ENCODE measurements at places on chromosomes 12 and 14. TPM values are rescaled to one million over a fixed set of nuclear protein-coding genes. Genes with fewer than 3 reads are reported as not detected.

Gene TDP1
- 0.80 TPM for polyA plus RNA-seq

Gene MYH7
- polyA plus RNA-seq: 7,351 TPM

Gene DHRS2
- 0.07 TPM for polyA plus RNA-seq

Gene DPPA3
- polyA plus RNA-seq: not detected

Gene KRT71
- not detected for polyA plus RNA-seq

Gene LMO3
- polyA plus RNA-seq: 1.5 TPM

Gene DCN
- polyA plus RNA-seq: 315 TPM

Gene GPR162
- polyA plus RNA-seq: 7.0 TPM

Gene ZNF891
- polyA plus RNA-seq: 0.23 TPM

Gene LAG3
- polyA plus RNA-seq: 1.2 TPM

Gene RBP5
- 0.66 TPM for polyA plus RNA-seq

GRCh38 chr14:38828183-38828827 is 274.7 kb downstream of the SEC23A start:
- H3K4me1 ChIP-seq: no peaks in the 10 kb centered on the region
- H3K27me3 ChIP-seq: no peaks in the 10 kb centered on the region
- no peak for DNase-seq
- H3K4me3 ChIP-seq: no peak overlapping the region

DNA sequence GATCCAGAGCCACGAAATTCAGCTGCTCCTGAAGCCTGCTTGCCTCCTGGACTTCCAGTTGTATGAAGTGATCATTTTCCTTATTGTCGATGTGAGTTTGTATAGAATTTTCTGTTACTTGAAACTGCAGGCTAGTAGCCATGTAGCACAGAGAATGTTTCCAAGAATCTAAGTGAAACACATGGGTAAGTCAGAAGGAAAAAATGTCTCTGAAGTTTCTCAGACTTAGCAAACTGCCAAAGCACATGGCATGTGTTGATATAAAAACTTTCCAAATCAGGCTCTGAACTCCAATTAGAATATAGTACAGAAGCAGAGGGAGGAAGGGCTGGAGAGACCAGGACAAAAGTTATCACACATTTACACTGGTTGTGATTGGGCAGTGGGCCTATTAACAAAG is 9.8 kb upstream of the PCNX1 start:
- no peak for DNase-seq
- no peaks in the 10 kb centered on the region for H3K36me3 ChIP-seq
- no peak overlapping the region for H3K4me3 ChIP-seq

GRCh38 chr14:61385002-61385685 is 63.8 kb downstream of the PRKCH start:
- H3K4me1 ChIP-seq: peaks cover 71% of the 10 kb centered on the region
- no peaks in the 10 kb centered on the region for H3K27me3 ChIP-seq
- no peak overlapping the region for H3K4me3 ChIP-seq
- H3K27ac ChIP-seq: no peak overlapping the region
- DNase-seq: no peak

- H3K4me1 ChIP-seq: peaks cover 25% of the 10 kb centered on the region
- H3K27ac ChIP-seq: peak overlapping the region; percentile 90
- H3K4me3 ChIP-seq: peak overlapping the region; percentile 75
- no peaks in the 10 kb centered on the region for H3K36me3 ChIP-seq
Observed at GRCh38 chr12:131928080-131928710, 881 bp upstream of the PUS1 start.

GRCh38 chr14:91366749-91367148 is 50.9 kb downstream of the CCDC88C start:
- no peak for DNase-seq
- peak overlapping the region; percentile 51 for H3K27ac ChIP-seq
- H3K4me1 ChIP-seq: peaks cover 39% of the 10 kb centered on the region
- H3K36me3 ChIP-seq: no peaks in the 10 kb centered on the region
- no peak overlapping the region for H3K4me3 ChIP-seq

GRCh38 chr14:98782062-98782461 is 489.9 kb downstream of the BCL11B start:
- no peak overlapping the region for H3K4me3 ChIP-seq
- DNase-seq: no peak
- no peaks in the 10 kb centered on the region for H3K36me3 ChIP-seq
- no peak overlapping the region for H3K27ac ChIP-seq
- H3K27me3 ChIP-seq: peaks cover 1% of the 10 kb centered on the region

DNA sequence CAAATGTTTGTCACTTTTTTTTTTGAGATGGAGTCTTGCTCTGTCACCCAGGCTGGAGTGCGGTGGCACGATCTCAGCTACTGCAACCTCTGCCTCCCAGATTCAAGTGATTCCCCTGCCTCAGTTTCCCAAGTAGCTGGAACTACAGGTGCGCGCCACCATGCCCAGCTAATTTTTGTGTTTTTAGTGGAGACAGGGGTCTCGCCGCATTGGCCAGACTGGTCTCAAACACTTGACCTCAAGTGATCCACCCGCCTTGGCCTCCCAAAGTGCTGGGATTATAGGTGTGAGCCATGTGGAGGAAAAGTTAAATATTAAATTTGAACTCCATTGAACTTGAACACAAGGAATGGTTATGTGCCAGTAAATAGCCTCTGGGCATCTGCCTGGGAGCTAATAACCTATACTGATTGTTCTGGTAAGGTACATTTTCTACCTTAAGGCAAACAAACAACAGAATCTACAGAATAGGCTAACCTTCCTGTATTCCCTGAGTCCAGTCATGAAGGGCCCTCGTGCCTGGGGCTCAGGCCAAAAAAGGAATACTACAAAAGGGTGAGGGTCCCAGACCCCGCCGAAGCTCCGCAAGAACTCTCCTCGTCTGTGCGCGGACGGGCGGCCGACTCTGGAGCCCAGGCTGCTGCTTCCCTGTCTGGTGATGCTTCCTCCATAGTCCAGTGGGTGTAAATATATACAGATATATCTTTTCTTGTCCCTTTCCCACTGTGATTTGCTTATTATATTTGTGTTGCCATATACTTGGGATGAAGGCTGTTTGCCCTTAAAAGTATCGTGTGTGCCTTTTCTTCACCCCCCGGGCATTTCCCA is 74.0 kb upstream of the EIF5 start:
- H3K4me1 ChIP-seq: peaks cover 3% of the 10 kb centered on the region
- peak overlapping the region; percentile 49 for H3K4me3 ChIP-seq
- no peaks in the 10 kb centered on the region for H3K36me3 ChIP-seq
- peak overlapping the region; percentile 36 for H3K27ac ChIP-seq
- H3K27me3 ChIP-seq: peaks cover 16% of the 10 kb centered on the region

- DNase-seq: no peak
- H3K4me3 ChIP-seq: no peak overlapping the region
- no peaks in the 10 kb centered on the region for H3K27me3 ChIP-seq
Observed at GRCh38 chr14:23482823-23483148, 13.3 kb downstream of the NGDN start.

GRCh38 chr12:127980585-127980984 is 286.4 kb upstream of the TMEM132C start:
- no peaks in the 10 kb centered on the region for H3K27me3 ChIP-seq
- H3K4me1 ChIP-seq: no peaks in the 10 kb centered on the region
- H3K36me3 ChIP-seq: no peaks in the 10 kb centered on the region
- no peak overlapping the region for H3K27ac ChIP-seq
- no peak for DNase-seq

DNA sequence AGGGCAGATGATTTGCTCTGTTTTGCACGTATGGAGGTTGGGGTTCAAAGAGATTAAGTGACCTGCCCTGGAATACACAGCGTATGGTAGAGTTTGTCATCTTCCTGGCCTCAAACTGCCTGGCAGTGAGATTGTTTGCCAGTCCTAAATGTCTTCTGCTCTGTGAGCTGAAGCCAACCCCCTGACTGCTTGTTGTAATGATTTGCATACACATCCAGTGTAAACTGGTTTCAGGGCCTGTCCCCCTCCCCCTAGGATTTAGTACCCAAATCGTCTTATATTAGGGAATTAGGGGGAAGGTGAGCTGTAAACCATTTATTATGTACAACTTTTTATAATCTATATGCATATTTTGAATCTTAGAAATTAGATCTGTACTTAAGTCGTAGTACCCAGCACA is 38.4 kb downstream of the AKAP3 start:
- peaks cover 17% of the 10 kb centered on the region for H3K4me1 ChIP-seq
- no peak overlapping the region for H3K4me3 ChIP-seq
- H3K36me3 ChIP-seq: peaks cover 60% of the 10 kb centered on the region
- H3K27me3 ChIP-seq: no peaks in the 10 kb centered on the region

DNA sequence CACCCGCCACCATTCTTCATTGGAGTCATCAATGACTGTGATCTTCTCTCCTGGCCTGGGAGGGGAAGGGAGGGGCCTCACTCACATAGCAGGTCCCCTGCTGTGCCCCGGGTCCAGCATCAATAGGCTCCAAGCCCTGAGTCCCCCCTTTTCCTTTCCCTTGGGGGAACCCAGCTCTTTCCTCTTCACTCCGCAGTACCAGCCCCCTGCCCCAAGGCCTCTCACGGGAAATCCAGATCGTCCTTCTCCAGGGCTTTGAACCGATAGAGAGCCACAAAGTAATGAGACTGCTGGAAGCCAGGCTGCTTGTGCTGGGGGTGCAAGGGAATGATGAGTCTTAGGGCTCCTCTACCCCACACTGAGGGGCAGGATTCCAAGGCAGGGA is 6.7 kb downstream of the STAC3 start:
- H3K4me1 ChIP-seq: peaks cover 46% of the 10 kb centered on the region
- H3K27me3 ChIP-seq: peaks cover 53% of the 10 kb centered on the region
- peaks cover 4% of the 10 kb centered on the region for H3K36me3 ChIP-seq

DNA sequence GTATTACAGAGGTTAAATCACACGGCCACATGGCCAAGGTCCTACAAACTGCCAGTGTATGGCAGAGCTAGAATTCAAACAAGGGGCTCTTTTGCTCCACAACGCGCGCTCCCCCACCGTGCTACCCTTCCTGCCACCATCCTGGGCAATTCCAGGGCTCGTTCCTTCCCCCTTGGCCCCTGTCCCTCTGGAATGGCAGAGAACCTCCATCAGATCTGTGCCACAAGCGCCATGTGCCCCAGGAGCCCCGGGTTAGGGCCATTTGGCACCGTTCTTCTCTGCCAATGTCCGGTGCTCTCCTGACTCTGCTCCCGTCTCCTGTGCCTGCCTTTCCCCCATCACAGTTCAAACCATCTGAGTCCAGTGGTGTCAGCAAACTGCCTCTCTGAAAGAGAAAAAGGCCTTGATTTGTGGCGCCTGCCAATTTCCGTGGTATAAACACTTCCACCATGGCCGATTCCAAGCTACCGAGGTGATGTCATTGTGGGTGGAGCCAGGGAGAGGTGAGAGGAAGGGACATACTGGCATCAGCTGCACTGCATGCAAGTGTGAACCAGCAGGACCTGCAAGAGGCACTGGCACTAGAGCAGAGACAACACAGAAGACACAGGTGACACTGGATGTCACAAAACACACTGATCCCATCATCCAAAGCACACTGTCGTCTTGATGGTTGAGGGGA is 163.1 kb downstream of the CALM1 start:
- H3K4me1 ChIP-seq: no peaks in the 10 kb centered on the region
- H3K27me3 ChIP-seq: no peaks in the 10 kb centered on the region
- DNase-seq: no peak
- H3K36me3 ChIP-seq: no peaks in the 10 kb centered on the region
- no peak overlapping the region for H3K4me3 ChIP-seq

- DNase-seq: no peak
- H3K4me1 ChIP-seq: no peaks in the 10 kb centered on the region
- H3K4me3 ChIP-seq: no peak overlapping the region
- no peak overlapping the region for H3K27ac ChIP-seq
Observed at GRCh38 chr12:95316798-95317197, 99.2 kb downstream of the VEZT start.

- H3K36me3 ChIP-seq: no peaks in the 10 kb centered on the region
- DNase-seq: no peak
- peaks cover 9% of the 10 kb centered on the region for H3K27me3 ChIP-seq
- no peak overlapping the region for H3K4me3 ChIP-seq
- H3K4me1 ChIP-seq: no peaks in the 10 kb centered on the region
- no peak overlapping the region for H3K27ac ChIP-seq
Observed at GRCh38 chr12:65039301-65039700, 81.8 kb downstream of the WIF1 start.

- peaks cover 3% of the 10 kb centered on the region for H3K27me3 ChIP-seq
- H3K36me3 ChIP-seq: no peaks in the 10 kb centered on the region
- H3K4me3 ChIP-seq: no peak overlapping the region
Observed at GRCh38 chr14:30854492-30854891, 19.9 kb upstream of the COCH start.

- H3K4me3 ChIP-seq: peak within 1 kb of the TSS; percentile 77
- H3K27ac ChIP-seq: peak within 1 kb of the TSS; percentile 90
- no peaks in the 10 kb centered on the region for H3K36me3 ChIP-seq
- peaks cover 11% of the 10 kb centered on the region for H3K27me3 ChIP-seq
Observed at GRCh38 chr12:47079468-47079980, at the start of the genes AMIGO2 and PCED1B. AMIGO2 (minus strand) TSS chr12:47079959; CDS start chr12:47079002, 957 bp downstream. PCED1B (plus strand) TSS chr12:47079621; CDS start chr12:47235064, 155,443 bp downstream.

GRCh38 chr12:38811814-38812356 is 93.5 kb downstream of the CPNE8 start:
- no peaks in the 10 kb centered on the region for H3K4me1 ChIP-seq
- no peak overlapping the region for H3K27ac ChIP-seq
- no peaks in the 10 kb centered on the region for H3K27me3 ChIP-seq
- DNase-seq: no peak
- no peak overlapping the region for H3K4me3 ChIP-seq

- H3K36me3 ChIP-seq: no peaks in the 10 kb centered on the region
- peak within 1 kb of the TSS; percentile 85 for H3K27ac ChIP-seq
- H3K4me1 ChIP-seq: peaks cover 55% of the 10 kb centered on the region
- peak within 1 kb of the TSS; percentile 99 for H3K4me3 ChIP-seq
Observed at GRCh38 chr12:47773062-47773857, at the start of gene SLC48A1. SLC48A1 (plus strand) TSS chr12:47773238; CDS start chr12:47773305, 67 bp downstream.

DNA sequence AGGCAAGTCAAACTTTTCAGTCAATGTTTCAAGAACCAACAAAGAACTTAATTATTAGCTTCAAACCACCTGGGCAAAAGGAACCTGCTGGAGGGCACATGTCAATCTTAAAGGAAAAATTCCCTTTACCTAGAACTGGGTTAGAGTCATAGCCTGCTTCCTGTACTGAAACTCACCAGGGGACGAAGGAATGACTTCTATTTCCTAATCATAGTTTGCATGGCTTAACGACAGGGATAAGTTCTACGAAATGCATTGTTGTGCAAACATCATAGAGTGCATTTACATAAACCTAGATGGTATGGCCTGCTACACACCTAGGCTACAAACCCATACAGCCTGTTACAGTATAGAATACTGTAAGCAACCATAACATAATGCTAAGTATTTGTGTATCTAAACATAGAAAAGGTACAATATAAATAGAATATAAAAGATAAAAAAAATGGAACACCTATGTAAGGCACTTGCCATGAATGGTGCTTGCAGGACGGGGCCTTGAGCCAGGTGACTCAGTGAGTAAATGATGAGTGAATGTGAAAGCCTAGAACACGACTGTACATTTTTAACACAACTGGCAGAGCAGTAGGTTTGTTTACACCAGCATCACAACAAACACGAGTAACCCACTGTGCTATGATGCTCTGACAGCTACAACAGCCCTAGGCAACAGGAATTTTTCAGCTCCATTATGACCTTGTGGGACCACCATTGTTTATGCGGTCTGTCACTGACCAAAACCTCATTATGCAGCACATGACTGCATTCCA is 234.9 kb upstream of the CAND1 start:
- DNase-seq: no peak
- H3K4me3 ChIP-seq: no peak overlapping the region
- no peaks in the 10 kb centered on the region for H3K27me3 ChIP-seq
- H3K36me3 ChIP-seq: no peaks in the 10 kb centered on the region
- no peak overlapping the region for H3K27ac ChIP-seq

- DNase-seq: no peak
- peaks cover 3% of the 10 kb centered on the region for H3K27me3 ChIP-seq
- no peaks in the 10 kb centered on the region for H3K4me1 ChIP-seq
- no peak overlapping the region for H3K27ac ChIP-seq
- no peak overlapping the region for H3K4me3 ChIP-seq
- no peaks in the 10 kb centered on the region for H3K36me3 ChIP-seq
Observed at GRCh38 chr12:129119537-129119936, 266.3 kb downstream of the GLT1D1 start.
